ENCODE measurements at places on chromosomes 7 and 10. TPM values are rescaled to one million over a fixed set of nuclear protein-coding genes. Genes with fewer than 3 reads are reported as not detected.

ZNF365 gene
- not detected for total RNA-seq

C10orf71 gene
- total RNA-seq = not detected

BAMBI gene
- 10.0 TPM for total RNA-seq

WNT8B gene
- 0.28 TPM for total RNA-seq

EXOC6 gene
- total RNA-seq = 35.4 TPM
